ENCODE measurements at places on chromosomes 1 and 21. TPM values are rescaled to one million over a fixed set of nuclear protein-coding genes. Genes with fewer than 3 reads are reported as not detected.

Gene SLFNL1
- total RNA-seq = not detected

Gene TCHH
- total RNA-seq = 0.09 TPM

GRCh38 chr1:94329986-94330385 is 88.2 kb upstream of the ABCD3 start:
- no peak for DNase-seq
- H3K36me3 ChIP-seq = no peaks in the 10 kb centered on the region
- H3K4me1 ChIP-seq = no peaks in the 10 kb centered on the region
- no peak overlapping the region for H3K4me3 ChIP-seq
- H3K27me3 ChIP-seq = no peaks in the 10 kb centered on the region

- no peaks in the 10 kb centered on the region for H3K4me1 ChIP-seq
- no peak within 1 kb of the TSS for H3K27ac ChIP-seq
- no peaks in the 10 kb centered on the region for H3K36me3 ChIP-seq
- H3K27me3 ChIP-seq = no peaks in the 10 kb centered on the region
- DNase-seq = no peak
- H3K4me3 ChIP-seq = no peak within 1 kb of the TSS
Measured at GRCh38 chr1:152878042-152878441, at the start of gene SMCP. Gene SMCP (plus strand): TSS chr1:152878322. CDS start chr1:152884423, 6,101 bp downstream.

DNA sequence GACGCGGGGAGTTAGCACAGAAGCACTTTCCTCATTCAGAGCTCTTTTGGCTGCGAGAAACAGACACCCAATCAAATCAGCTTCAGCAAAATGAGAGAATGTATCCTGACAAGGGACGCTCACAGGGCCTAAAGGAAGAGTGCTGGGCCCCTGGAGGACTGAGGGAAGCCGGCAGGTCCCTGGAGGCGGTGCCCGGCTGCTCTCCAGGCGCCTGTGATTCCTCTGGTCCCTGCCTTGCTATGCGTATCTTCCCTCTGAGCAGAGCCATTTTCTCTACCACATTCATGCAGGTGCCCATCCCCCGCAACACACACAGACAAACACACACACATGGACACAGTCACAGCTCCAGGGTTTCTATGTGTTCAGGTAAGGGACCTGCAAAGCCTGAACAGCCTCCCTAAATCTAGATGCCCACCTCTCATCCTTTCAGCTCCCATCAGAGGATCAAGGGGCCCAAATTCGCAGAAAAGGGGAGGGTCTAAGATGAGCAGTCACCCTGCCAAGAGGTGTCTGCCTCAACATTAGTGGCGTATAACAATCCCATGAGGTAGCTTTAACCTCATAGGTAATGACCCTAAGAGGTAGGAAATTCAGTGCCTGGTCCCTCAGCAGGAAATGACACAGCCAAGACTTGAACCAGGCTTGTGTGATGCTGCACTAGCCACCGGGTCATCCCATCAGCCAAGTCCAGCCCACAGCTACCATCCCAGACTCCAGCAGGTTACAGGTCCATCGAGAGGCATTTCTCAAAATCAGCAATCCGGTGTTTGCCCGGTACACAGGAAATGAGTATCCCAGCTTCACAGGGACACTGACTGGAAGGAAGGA is 29.0 kb downstream of the PTAFR start:
- H3K36me3 ChIP-seq = no peaks in the 10 kb centered on the region
- DNase-seq = no peak
- no peaks in the 10 kb centered on the region for H3K27me3 ChIP-seq
- H3K4me1 ChIP-seq = no peaks in the 10 kb centered on the region
- no peak overlapping the region for H3K27ac ChIP-seq
